Aorta (tissue), 5 donors: ENCODE measurements at places on chromosomes 5 and 9.

- no peak for DNase-seq
Measured at GRCh38 chr5:60372786-60373185, 327.2 kb downstream of the DEPDC1B start.

DNA sequence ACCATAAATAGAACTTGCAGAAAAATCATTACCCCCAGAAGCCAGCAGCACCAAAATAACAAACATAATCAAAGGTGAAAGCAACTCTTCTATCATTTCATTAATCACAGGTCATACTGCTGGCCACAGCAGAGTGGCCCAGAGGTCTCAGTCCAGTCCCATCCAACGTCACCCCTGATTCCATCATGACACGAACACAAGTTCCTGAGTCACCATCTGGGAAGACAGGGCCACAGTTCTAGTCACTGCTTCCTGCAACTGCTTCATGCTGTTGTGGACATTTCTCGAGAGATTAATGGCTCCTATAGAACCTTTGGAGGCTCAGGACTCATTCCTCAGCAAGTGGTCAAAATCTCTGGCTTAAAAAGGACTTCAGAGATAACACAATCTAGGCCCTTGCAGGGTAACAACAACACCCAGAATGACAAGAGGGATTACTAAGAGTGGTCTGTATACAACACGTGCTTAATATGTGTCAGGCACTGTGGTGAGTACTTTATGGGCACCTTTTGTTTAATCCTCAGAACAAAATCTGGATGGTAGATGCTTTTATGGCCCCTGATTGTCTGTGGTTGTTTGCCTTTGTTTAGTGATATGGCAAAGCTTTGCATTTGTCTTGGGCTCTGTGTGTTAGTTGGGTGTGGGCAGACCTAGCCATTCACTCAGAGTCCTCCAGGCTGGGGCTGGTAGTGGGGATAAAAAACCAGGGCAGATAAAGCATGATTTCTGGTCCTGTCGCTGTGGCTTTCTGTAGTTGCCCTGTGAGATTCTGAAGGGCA lies 184.3 kb downstream of the DAB2IP start:
- DNase-seq, result no peak

DNA sequence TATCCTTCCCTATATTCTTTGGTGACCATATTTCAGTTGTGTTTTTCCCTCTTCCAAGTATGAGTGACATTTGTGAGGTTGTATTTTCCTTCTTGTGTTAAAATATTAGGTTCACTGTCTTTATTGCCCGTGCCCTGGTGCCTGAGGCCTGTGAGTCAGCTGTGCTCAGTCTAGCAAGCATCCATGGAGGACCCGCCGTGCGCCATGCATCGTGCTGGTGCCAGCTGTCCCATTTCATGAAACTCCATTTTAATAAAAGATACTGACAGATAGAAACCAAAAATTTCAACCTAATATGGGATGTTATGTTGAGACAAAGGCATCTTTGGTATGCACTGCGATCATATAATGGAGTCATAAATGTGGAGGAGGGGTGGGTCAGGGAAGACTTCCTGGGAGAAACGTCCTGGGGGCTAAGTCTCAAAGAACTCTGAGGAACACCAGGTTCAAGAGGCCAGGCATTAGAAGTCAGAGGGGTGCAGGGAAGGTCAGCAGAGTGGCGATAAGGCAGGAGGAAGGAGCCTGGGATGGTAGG lies 34.0 kb upstream of the FGF1 start:
- DNase-seq, result peak; percentile 41

DNA sequence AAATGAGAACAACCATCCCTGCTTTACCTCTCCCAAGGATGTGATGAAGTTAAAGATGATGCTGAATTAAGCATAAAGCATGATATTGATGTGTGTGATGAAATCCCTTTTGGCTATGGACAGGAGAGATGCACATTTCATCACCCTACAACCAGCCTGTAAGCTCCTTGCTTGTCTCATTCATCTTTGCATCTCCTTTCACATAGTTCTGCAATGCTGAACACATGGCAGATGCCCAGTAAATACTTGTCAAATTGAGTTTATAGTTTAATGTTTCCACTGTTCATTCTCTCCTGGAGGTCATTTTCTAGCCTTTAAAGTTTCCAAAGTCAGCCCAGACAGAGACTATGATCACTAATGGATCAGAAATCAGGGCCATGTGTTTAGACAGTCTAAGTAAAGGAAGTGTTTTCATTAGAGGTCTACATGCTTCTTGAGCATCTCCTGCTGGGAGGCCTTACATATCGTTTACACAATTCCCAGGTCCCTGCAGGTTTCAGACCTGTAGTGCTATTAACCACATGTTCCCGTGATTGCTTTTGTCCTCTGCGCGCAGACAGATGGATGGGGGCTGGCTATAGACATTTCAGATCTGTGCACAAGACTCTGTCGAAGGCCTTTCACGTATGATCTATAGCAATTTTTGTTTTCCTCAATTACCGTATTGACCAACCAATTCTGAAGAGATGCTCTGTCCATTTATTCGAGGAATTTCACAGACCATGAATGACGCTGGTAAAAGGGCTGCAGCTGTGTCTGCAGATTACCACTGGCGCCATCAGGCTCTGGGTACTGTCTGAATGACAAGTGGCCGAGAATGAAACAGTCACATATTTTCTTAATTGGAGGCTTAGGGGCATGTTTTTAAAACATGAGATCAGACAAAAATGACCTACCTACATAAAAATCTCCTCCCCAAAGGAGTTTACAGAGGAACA lies 49.0 kb upstream of the CKMT2 start:
- DNase-seq, result no peak

- DNase-seq, result no peak
Measured at GRCh38 chr5:61788548-61788947, 456.5 kb downstream of the ZSWIM6 start.

- DNase-seq, result no peak
Measured at GRCh38 chr5:150059623-150060022, 26.7 kb downstream of the CSF1R start.

- DNase-seq, result peak; percentile 67
Measured at GRCh38 chr5:94618029-94618492, 343 bp downstream of the KIAA0825 start.

DNA sequence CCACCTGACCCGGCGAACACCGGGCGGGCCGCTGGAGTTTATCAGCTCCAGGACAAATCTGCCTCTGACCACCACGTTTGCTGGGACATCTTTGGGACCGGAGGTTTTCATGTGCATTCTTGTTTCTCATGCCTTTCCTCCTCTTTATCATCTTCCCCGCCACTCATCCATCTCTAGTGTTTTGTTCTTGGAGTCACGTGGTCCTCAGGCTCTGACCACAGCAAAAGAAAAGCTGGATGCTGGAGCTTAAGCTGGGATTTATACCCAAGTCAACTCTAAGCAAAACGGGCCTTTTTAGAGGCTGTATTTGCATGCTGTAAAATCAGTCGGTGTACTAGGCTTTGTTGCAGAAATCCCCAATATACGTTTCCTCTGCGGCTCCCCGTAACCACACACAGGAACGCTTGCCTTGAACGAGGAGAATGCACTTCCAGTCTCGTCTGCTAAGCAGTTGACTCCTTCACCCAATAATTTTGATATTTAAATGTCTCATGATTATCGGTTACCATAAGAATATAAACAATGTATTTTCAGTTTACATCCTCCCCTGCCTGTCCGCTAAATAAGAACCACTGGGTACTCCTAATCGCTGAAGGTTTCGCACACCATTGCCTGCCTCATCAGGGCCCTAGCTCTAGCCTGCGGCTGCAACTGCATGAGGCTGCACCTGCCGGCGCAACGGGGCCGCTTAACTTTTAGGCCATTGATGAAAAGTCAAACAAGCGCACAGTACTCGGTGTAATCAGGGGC lies 560 bp upstream of the NDUFS6 start:
- no peak for DNase-seq

DNA sequence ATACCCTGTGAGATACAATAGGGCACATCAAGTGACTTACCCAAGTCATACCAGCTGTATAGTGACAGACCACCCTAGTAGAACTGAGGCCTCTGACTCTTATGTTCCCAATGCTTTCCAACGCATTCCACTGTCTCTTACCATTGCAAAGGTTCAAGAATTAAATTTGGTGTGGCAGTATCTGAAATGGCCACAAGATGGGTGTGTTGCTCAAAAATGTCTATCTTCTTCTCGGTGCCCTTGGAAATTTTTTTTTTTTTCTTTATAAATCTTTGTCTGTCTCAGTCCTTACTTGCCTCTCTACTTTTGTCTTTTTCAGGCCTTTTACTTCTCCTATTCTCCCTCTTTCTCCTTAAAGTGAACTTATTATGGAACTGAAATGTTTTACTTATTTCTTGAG lies 48.4 kb downstream of the GPR21 start:
- DNase-seq, result no peak

- DNase-seq, result no peak
Measured at GRCh38 chr5:173742432-173742816, 126.0 kb upstream of the BOD1 start.

DNA sequence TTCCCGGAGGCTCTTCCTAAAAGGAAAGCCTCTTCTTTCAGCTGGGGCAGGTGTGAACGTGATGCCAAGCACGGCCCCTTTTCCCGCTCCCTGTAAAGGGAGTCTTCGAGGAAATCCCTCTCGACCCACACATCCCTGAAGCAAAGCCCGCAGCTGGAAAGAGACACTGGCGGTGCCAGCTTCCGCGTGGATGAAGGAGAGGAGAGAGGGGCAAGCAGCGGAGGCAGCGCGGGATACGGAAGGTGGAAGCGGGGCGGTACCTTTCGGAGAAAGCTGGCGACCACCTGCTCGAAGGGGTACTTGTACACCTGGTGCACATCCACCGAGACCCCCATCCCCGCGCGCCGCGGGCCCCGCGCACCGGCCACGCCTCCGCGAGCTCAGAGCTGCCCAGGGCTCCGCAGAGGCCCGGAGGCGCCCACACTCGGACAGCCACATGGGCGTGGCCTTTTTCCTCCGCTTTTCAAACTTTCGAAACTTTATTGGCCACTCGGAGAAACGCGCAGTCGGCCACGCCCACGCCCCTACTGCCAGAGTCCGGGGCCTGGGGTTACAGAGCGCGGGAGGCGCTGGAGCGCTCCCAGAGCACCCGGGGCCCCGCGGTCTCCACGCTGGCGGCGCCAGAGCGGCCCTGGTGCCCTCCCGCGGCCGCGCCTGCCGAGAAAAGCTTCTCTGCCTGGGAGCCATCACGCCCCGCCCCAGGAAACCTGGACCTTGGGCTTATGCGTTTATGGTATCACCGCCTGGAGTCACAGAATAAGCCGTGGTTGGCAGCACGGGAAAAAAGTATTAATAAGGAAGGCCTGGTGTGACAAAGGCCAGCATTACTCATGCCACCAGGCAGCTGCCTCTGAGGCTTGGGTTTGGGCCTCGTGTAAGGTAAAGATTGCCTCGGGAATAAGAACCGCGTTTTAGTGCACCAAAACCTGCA lies at the start of gene PRELID2:
TSS of gene PRELID2 (minus strand) at position 426 of the 931 bp plus-strand sequence. CDS start at position 335, 91 bp downstream.
- DNase-seq, result peak; percentile 96

GRCh38 chr5:1514027-1514818 lies 9.5 kb downstream of the LPCAT1 start:
- DNase-seq, result peak; percentile 30

DNA sequence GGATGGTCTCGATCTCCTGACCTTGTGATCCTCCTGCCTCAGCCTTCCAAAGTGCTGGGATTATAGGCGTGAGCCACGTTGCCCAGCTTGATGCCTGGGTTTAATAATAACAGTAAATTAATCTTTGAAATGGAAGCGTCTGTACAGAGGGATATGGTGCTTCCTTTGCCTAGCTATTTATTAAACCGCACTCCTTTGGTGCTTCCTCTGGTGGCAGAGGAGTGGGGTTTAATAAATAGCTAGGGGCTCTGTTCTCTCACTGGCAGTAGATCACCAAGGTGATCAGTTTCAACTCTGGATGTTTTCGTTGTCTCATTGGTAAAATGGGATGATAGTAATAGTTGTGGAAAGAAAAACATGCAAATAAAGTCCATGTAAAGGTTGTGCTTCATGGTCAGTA lies 1122.5 kb upstream of the WWC1 start:
- DNase-seq, result no peak

DNA sequence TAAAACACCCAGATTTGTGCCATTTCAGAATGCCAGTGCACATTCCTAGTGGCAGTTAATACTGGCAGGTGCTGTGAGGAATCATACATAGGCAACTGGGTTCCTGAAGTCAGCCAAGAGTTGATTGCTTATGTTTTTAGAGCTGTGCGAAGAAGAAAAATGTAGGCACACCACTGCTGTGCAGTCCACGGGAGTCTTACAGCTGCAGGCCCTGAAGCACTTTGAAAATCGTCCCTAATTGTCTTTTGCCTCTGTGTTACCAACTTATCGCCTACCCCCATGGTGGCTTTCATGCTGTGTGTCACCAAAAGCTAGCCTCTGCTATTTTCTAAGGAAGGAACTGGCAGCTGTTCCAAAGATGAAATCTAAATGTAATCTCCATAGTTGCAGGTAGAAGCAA lies 263.9 kb downstream of the ARRDC3 start:
- no peak for DNase-seq

- DNase-seq, result peak; percentile 82
Measured at GRCh38 chr9:134653259-134654009, 11.8 kb downstream of the COL5A1 start.

GRCh38 chr5:66993448-66993847 lies 203.2 kb downstream of the CD180 start:
- no peak for DNase-seq

DNA sequence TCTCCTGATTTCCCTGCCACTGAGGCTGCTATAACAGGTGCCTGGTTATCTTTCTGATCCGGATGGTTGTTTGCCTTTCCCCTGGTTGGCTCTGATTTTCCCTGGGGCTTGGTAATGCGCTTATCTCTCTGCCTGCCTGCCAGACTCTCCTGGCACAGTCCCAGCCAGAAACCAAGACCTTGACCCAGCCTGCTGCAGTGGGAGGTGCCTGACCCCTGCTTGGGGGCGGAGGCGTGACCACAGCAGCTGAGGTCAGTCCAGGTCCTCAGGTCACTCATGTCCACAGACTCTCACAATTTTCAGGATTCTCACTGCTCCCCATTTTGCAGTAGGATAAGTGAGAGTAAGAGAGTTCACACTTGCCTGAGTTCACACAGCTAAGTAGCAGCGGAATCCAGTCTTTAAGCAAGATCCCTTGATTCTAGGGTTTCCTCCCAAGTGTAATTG lies 24.4 kb upstream of the SYNPO start:
- no peak for DNase-seq

GRCh38 chr5:102682101-102682647 lies 72.9 kb upstream of the PAM start:
- DNase-seq, result no peak

DNA sequence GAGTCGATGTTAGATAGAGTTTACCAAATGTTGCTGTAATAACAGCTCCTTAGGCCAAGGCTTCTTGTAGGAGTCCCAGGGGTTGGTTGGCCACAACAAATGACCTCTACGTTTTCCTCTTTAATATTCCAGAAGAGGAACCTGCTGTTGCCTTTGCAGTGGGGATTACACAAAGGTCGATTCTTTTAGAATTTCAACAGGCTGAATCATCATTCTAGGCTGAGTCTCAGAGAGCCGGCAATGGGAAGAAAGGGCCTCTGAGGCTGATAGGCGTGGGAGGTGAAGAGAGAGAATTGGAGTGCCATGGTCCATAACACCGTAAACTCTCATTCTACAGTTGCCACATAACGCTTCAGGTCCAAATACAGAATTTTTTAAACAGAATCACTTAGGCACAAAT lies 405.9 kb upstream of the DAP start:
- no peak for DNase-seq

DNA sequence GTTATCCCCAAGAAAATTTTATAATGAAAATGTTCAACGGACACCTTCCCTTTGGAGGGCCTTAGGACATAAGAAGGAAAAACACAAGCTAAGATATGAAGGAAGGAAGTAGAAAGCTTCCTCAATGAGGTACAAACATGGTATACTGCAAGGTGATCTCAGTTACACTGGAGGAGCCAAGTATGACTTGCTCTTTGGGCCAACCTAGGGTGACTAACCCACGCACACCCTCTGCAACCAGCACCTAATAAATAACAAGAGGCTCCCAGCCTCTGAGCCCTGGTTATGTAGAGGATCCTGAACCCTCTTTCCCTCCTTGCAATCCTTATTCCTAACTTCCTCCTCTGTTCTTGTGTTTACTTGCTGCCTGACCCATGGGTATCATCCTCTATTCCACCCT lies 38.3 kb upstream of the KCNV2 start:
- DNase-seq, result no peak
